ENCODE measurements at places on chromosomes 5 and 9.

DNA sequence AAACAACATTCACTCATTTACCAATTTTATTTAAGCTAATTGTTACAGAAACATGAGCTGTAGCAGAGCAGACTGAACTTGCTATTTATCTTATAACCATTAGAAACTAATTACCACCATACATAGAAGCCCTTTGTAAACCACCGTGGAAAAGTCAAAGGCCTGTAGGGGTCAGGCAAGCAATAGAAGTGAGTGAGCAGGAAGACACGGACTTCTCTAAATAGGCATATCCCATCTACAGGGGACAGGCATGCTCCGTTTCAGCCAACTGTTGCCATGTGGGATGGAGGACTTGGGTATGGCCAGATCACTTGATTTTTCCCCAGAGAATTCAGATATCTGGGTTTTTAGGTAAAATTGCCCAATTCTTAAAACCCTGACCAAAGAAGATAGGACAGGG is 44.8 kb downstream of the PRRC1 start:
- no peak for DNase-seq

GRCh38 chr5:16577677-16578076 is 39.1 kb downstream of the RETREG1 start:
- DNase-seq = no peak

DNA sequence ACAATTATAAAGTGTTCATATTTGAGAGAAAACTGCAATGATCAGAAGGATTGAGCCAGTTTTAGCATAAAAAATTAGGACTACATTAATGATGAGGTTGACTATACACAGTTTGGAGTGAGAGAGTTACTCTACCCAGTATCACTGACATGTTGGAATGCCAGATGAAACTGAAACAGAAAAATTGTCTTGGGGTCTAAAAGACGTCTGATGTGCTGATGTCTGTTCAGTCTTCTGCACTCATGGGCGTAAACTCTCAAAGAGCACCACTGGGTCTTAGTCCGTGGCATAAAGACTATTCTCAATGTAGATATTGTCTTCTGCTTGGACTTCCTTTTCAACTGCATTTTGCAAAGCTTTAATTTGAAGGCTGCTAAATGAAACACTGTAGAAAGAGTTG is 29.5 kb downstream of the HAVCR1 start:
- no peak for DNase-seq

DNA sequence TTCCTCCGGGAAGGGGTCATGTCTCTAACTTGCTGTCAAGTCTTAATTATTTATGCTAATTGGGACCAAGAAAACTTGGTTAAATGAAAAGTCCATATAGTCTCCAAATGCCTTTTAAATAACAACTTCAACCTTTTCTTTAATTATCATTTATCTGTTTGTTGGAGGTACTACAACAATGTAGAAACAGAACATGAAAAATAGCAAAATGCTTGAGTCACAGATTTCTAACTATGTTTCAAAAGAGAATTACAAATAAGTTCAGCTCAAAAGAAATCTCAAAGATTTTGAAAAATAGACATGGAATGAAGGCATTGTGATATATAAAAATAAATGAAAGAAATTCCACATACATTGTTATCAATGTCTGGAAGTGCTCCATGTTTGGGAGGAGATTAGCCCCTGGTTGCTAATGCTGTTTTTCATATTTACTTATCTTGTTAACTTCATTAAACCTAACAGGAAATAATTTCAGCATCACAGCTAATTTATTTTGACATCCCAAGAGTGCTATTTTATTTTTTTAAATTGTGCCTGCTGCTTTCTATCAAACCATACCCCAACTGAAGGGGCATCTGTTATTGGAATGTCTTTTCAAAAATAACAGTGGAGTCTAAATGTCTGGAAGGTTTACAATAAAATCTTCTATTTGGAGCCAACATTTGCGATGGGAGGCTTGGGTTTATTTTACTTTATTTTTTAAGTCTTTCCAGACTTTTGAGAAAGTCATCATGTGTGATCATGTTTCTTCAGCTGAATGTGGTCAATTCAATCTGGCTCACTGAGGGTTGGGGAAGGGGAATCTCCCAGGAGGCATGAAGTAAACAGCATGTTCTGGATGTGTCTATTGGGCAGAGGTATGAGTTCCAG is 53.1 kb upstream of the ANKRD55 start:
- no peak for DNase-seq

- DNase-seq = no peak
Measured at GRCh38 chr9:130045725-130046450, 2.9 kb upstream of the FNBP1 start.

- DNase-seq = no peak
Measured at GRCh38 chr9:99262949-99263418, 40.9 kb downstream of the SEC61B start.

- DNase-seq = no peak
Measured at GRCh38 chr5:168055961-168056360, 235.5 kb upstream of the WWC1 start.

- DNase-seq = no peak
Measured at GRCh38 chr9:77910194-77910621, 121.4 kb downstream of the GNAQ start.

DNA sequence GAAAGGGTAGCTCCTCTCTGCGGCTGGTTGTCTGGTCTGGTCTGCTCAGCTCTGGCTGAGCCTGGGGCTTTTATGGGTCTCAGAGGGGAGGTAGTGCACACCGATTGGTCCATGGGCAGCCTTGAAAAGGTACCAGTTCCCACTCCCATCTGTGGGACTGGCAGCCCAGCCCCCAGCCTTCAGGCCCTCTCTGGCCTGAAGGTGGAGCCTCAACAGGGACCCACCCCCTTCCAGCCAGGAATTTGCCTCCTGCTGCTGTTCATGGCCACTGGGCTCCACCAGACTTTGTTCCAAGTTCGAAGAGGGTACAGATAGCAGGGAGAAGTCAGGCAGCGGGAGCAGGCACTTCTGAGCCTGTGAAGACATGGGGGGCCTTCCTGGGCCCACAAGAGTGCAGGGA is 165.3 kb upstream of the SLC27A6 start:
- no peak for DNase-seq

- DNase-seq = no peak
Measured at GRCh38 chr5:110268985-110269384, 457.5 kb downstream of the TMEM232 start.

DNA sequence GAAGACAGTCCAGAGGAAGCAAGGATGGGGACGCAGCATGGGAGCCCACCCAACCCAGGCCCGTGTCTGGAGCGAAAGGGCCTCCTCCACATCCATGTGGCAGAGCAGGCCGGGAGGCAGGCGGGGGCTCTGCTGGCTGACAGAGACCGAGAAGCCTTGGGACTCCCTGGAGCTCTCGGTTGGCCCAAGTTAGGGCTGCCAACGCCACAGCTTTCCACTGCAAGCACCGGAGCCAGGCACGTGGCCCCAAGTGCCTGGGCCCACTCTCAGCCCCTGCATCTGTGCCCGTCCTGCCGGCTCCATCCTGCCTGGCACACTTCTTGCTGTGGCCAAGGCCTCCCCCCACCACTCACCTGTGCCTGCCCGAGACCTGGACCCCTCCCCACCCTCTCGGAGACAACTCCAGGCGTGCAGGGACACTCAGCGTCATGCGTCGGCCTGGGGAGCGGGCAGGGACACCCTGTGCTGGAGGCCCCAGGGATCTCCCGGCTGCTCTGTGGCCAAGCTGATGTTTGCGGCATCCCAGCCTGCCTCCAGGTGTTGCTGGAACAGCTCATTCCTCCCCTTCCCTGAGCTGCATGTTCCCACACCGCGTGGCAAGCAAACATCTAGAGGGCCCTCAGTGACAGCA is 31.5 kb downstream of the SLC6A3 start:
- no peak for DNase-seq

DNA sequence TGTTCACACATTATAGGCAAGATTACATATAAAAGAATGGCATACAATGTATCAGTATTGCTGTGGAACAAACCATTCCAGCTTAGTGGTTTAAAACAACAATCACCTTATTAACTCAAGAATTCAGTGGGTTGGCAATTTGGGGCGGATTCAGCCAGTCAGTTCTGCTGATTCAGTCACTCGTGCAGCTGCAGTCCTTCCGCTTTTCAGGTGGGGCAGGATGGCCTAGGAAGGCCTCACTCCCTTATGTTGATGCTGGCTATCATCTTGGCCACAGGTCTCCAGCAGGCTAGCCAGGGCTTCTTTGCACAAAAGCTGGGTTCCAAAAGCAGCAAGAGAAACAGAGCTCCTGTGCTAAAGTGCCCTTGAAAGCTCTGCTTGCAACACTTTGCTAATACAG is 150.6 kb downstream of the MCTP1 start:
- no peak for DNase-seq

- DNase-seq = no peak
Measured at GRCh38 chr5:66993448-66993847, 203.2 kb downstream of the CD180 start.

GRCh38 chr5:81961651-81962440 is 10.0 kb upstream of the ATG10 start:
- no peak for DNase-seq

- no peak for DNase-seq
Measured at GRCh38 chr9:69078581-69078980, 43.0 kb downstream of the FXN start.

DNA sequence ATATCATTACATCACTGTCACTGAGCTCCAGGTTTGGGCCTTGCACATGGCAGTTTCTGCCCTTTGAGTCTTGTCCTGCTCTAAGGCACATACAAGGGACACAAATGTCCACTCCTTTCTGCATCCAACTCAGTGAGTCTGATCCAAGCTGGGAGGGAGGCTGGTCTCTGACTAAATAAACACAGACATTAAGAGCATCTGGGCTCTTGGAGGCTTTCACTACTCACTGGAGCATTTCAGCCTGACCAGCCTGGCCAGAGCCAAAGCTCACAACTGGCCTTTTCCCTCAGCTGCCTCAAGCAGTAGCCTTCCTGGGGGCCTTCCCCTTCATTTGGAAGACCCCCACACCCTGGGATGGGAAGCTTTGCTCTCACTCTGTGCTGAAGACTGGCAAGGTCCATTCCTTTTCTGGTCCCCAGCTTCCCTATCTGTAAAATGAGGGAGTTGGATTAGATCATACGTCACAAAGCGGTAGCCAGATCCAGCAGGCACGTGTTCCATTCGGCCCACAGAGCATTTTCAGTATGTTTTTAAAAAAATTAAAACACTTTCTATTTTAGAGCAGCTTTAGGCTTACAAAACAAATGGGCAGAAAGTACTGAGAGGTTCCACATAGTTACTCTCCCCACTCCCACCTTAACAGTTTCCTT is 58.6 kb upstream of the XPA start:
- no peak for DNase-seq

DNA sequence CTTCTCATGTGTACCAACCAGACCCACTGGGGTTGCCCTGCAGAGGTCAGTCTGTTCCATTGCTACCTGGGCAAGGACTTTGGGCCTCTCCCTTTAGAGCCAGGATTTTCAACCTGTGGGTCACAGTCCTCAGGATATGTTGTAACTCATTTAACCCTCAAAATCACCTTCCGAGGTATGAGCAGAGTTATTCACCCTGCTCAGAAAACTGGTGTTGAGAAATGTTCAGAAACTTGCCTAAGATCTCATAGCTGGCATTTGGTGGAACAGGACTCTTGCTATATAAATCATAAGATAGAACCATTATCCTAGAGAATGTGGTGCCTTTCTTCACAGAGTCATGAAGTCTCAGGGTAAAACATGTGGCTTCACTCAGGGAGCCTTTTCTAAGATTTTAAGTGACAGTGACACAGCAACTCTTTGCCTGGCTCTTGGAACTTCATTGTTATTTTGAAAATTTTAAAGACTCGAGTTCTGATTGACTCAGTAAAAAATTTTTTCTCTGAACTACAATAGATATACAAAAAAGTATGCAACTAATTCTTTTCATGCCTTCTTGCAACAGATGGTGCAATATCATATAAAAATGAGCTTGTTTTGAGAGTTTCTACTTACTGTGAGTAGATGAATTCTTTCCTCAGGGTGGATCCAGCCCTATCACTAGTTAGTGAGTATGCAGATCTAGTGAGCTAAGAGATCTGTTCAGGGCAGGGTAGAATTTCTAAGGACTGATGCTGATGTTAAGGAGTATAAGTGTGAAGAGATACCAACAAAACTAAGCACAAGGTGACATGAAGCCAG is 29.5 kb downstream of the CAST start:
- DNase-seq = no peak

GRCh38 chr9:89661956-89662717 is 57.3 kb downstream of the GADD45G start:
- DNase-seq = no peak

DNA sequence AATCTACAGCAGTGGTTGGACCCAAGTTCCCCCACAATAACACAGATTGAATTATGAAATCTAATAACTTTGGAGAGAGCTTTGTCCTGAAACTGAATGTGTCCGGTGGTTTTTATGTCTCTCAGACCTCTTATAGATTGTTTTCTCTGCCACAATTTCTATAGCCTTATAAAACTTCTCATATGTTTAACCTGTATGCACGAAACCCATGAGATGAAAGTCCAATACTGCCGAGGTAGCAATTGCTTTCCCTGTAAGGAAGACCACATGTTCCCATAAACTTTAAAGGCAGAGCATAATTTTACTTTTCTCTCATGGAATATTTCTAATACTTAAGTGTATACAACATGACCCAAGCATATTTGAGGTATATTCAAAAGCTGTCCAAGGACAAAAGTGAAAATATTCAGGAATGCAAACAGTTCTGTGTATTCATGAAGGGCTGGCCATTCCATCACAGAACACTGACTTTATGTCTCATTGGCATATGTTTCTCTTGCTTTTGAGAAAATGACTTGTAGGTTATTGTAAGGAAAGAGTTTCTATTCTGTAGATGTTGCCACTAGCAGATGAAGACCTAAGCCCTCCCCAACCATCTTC is 94.4 kb upstream of the TLE4 start:
- no peak for DNase-seq

- no peak for DNase-seq
Measured at GRCh38 chr9:112970939-112971338, 41.1 kb downstream of the ZNF883 start.

DNA sequence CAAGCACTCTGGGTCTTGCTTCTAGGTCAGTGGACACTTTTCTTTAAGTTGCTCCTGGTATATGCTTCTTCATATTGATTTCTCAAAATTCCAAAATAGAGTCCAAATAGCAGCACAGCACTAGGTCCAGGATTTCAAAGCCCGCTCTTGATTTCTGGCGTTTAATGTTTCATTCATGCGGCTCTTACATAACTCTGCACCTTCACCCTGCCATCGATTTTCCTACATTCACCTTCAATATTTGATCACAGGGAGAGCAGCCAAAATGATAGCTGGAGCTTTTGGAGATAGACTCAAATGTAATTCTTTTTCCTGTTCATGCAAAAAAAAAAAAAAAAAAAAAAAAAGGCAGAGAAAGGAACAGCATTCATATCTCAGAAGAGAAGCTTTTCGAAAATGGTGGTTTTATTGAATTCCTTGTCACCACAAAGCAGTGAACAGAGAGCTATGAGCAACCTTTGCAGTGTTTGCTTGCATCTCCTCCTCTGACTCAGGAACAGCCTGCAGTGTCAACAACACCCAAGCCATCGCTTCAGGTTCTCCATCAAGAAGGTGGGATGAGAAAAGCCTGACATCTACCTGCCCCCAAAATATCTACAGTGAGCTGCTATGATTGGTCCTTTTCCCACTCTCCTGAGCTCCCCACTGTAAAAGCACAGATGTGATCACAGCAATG is 97.8 kb downstream of the MED10 start:
- DNase-seq = no peak

GRCh38 chr9:121216271-121216805 is 14.7 kb upstream of the RAB14 start:
- no peak for DNase-seq

GRCh38 chr9:113454914-113455761 is 8.4 kb upstream of the RGS3 start:
- no peak for DNase-seq

- DNase-seq = no peak
Measured at GRCh38 chr9:23557689-23558088, 268.4 kb downstream of the ELAVL2 start.

GRCh38 chr5:108174286-108174685 is 207.6 kb downstream of the FBXL17 start:
- DNase-seq = no peak
